Cardiac septum (tissue), 1 donor: ENCODE measurements at places on chromosomes 5 and 9. TPM values are rescaled to one million over a fixed set of nuclear protein-coding genes. Genes with fewer than 3 reads are reported as not detected.

DNA sequence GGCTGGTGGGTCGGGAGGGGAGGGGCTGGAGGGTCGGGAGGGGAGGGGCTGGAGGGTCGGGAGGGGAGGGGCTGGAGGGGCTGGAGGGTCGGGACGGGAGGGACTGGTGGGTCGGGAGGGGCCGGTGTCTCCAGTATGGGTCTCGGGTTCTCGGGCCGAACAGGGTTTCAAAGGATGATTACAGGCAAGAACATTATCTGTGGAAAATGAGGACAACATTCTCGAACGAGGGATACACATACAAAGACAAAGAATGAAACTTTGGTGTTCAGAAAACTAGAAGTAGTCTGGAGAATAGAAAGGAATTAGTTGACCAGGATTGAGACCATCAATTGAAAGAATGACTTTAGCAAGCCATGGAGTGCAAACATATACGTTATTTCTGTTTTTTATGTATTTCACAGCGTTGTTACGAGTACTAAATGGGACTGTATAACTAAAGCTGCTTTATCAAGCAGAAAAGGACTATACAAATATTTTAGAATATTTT lies 360 bp upstream of the ZCCHC10 start:
- DNase-seq = no peak

PRLR gene
- 0.30 TPM for total RNA-seq

DNA sequence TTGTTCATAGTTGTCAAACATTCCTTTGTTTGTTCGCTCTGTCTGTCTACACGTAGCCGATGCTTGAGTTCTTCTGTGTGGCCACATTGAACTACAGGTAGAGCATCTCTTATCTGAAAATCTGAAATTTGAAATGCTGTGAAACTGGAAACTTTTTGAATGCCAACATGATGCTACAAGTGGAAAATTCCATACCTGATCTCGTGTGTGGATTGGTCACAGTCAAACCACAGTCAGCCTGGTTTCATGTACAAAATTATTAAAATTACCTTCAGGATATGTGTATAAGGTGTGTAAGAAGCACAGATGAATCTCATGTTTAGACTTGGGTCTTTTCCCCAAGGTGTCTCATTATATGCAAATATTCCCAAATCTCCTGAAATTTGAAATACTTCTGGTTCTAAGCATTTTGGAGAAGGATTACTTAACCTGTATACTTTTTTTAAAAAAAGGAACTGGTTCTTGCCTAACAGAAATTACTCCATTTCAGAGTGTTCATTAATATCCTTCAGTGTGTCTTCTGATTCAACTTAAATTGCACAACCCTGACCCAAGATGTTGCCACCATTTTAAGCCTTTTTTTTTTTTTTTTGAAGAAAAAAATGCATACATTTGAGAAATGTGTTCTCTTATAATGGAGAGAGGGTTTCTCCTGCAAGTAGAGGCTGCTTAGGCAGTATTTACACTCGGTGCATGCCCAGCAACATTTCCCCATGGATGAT lies 254.3 kb downstream of the MAST4 start:
- DNase-seq = no peak

GRCh38 chr9:135440620-135441019 lies 39.0 kb upstream of the PPP1R26 start:
- no peak for DNase-seq

- DNase-seq = no peak
These were observed 185.6 kb upstream of the POU5F2 start for GRCh38 chr5:93926831-93927620.

HTR4 gene
- 0.70 TPM for total RNA-seq

- DNase-seq = no peak
These were observed 2.8 kb downstream of the CSNK1G3 start for GRCh38 chr5:123514615-123515355.

GRCh38 chr5:122165559-122166078 lies 36.3 kb downstream of the ZNF474 start:
- no peak for DNase-seq

DNA sequence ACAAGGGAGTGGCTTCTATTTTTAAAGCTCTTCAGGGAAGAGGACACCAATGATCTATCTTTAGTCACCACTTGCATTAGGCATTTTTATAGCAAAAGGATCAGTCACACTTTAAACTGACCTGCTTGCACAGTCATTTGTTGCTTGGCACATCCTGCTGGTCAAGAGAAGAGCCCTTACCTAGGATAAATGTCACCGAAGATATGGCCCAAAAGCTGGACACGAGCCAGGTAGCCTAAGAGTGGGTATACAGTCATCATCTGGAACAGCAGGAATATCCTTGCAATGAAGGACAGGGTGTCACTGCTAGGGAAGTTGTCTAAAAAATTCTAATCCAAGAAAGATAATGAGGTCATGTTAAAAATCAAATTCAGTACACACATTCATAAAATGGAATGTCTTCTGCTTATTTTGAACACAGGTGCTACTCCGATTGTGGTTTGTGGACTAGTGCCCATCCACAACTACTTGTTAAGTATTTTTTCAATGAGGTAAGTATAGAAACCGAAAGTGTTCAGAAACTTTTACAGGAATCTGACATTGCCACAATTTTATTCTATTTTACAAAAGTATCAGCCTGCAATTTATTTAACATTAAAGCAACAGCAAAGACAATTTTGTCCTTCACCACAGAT lies 78.4 kb downstream of the SLC38A9 start:
- no peak for DNase-seq

DNA sequence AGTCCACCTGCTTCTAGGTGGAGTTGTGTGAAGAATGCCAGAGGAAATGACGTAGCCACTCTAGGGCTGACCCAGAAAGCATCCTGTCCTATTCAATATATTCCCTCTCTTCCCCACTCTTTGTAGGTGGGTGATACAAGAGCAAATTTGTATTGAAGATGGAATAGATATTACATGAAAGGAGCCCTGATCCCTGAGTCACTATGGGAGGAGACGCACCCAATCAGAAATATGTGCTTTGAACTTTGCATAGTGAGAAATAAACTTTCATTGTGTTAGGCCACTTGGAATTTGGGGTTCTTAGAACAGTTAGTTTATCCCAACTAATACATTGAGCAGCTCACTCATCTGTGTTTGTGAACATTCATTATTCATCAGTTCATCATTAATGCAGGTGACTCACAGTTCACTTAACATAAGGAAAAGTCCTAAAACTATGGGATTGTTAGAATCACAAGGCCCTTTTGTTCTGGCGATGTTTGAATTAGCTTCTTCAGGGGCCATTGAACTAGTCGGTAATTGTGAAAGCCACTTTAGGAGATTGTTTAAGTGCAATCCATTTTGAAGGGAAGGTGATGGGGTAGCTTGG lies 26.9 kb upstream of the NTRK2 start:
- no peak for DNase-seq

GRCh38 chr5:35061211-35061770 lies 13.5 kb upstream of the AGXT2 start:
- DNase-seq = no peak

DNA sequence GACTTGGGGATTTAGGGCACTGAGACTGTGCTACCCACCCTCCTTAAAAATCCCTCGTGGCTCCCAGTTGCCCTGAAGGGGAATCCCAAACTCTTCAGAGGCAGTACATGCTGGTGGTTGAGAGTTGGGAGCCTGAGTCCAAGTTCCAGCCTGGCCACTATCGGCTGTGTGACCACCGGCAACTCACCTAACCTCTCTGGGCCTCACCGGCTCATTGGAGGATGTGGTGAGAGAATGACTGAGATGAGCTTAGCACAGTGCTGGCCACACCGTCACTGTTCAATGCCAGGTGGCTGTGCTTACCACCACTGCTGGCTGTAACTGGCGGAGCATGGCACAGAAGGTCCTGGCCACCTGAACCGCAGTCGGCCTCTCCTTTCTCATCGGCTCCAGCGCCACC lies 200.2 kb downstream of the C9orf50 start:
- DNase-seq = no peak

GRCh38 chr5:113123618-113124017 lies 147.0 kb downstream of the DCP2 start:
- DNase-seq = no peak

GRCh38 chr9:105968811-105969466 lies 274.6 kb downstream of the TMEM38B start:
- DNase-seq = no peak

GRCh38 chr5:32712481-32713360 lies 1.6 kb downstream of the NPR3 start:
- DNase-seq = no peak

GRCh38 chr5:66666778-66667177 lies 70.6 kb downstream of the MAST4 start:
- DNase-seq = no peak

GRCh38 chr9:76677481-76678055 lies 86.7 kb upstream of the PCA3 start:
- DNase-seq = no peak

- DNase-seq = no peak
These were observed 70.6 kb upstream of the ZNF622 start for GRCh38 chr5:16536246-16536645.

GRCh38 chr5:66848749-66849641 lies 252.8 kb downstream of the MAST4 start:
- no peak for DNase-seq

GRCh38 chr5:175468892-175469291 lies 9.5 kb upstream of the SFXN1 start:
- DNase-seq = no peak

- no peak for DNase-seq
These were observed 124.7 kb downstream of the ALDH1A1 start for GRCh38 chr9:72827950-72828731.

GRCh38 chr5:111143910-111144309 lies 51.8 kb downstream of the WDR36 start:
- no peak for DNase-seq

DNA sequence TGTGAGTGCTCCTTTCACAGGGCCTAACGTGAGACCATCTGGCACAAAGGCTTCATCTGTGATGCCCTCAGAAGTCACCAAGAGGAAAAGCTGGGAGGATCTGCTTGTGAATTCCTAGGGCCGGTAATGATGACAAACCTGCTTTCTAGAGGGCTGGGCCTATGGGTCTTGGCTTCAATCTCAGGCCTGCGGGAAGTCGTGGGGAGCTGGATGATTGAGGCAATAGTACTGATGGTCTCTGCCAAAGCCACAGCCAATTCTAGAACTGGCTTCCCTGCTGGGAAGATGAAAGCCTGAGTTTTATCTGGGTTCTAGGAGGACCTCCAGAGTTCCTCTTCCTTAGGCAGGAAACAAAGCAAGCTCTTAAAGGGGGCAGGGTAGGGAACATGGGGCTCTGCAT lies 102.7 kb downstream of the TMEM215 start:
- DNase-seq = no peak

GRCh38 chr5:153569036-153569435 lies 78.6 kb downstream of the GRIA1 start:
- DNase-seq = no peak

DNA sequence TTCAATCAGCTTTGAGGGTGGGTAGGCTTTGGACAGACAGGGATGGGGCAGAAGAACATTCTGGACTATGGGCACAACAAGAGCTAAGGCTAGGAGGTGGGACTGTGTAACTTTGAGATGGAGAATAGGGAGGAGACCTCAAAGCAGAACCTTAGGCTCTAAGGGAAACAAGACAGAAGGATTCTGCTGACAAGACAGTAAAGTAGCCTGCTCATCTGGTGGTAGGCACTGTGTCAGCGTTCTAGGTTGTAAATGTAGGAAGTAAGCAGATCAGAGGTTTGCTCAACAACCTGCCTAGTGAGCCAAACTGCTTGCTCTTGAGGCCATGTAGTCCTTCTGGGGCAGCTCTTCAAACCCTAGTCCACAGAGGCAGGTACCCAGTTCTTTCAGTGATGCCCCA lies 15.0 kb upstream of the IL12B start:
- DNase-seq = no peak

DNA sequence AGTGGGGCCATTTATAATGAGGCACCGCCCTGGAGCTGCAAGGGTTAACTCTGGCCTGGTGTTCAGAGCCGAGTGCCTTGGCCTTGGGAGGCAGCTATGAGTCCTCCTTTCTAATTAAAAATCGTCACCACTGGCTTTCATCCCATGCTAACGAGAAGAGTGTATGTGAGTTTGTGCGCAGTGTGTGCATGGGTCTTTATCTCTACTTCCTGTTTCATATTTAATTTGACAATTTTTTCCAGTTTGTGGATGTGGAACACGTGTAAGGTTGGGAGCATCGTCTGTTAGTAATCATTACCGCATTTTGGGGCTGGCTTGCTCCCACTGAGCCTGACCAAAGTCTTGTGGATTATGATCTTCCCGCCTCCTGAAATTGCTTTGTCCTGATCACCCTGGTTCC lies 76.4 kb downstream of the NDFIP1 start:
- DNase-seq = no peak

- no peak for DNase-seq
These were observed 135.5 kb downstream of the CCDC192 start for GRCh38 chr5:127838661-127839060.

SPINK7 gene
- not detected for total RNA-seq

INSL6 gene
- not detected for total RNA-seq

GRCh38 chr5:135437796-135438560 lies 9.2 kb downstream of the DCANP1 start:
- DNase-seq = no peak

PCDHA12 gene
- 0.05 TPM for total RNA-seq

SPRY4 gene
- total RNA-seq = 20.6 TPM

DNA sequence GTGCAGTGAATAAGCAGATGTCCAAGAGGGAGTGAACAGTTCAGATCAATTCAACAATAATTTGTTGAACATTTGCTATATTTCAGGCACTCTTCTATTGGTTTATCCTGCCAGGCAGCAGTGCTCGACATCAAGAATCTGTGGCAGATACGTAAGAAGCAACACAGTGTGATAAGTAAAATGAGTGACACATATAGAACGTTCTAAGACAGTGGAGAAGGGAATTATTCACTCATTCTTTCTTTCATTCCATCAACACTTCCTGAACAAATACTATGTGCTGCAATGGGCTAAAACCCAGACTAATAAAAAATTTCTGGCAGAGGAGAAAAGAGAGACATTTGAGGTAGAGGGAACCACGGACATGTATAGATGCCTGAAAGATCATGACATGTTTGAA lies 89.9 kb upstream of the GLIS3 start:
- no peak for DNase-seq

- DNase-seq = no peak
These were observed 92.0 kb downstream of the AMBP start for GRCh38 chr9:113985968-113986585.

DNA sequence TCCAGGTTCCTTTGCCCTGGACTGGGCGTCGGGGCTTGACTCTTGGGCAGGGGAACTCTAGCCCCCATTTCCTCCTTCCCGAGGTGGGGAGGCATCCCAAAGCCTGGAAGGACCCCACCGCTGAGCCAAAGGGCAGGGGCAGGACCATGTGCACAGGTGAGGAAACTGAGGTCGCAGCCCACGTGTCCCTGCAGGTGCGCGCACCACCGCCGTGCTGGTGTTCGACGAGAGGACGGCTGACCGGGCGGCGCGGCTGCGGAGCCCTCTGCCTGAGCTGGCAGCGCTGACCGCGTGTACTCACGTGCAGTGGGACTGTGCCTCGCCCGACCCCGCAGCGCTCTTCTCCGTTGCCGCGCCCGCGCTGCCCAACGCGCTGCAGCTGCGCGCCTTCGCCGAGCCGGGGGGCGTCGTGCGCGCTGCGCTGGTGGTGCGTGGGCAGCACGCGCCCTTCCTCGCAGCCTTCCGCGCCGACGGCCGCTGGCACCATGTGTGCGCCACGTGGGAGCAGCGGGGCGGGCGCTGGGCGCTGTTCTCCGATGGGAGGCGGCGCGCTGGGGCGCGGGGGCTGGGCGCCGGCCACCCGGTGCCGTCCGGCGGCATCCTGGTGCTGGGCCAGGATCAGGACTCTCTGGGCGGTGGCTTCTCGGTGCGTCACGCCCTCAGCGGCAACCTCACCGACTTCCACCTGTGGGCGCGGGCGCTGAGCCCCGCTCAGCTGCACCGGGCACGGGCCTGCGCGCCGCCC lies 2.8 kb downstream of the ADGRD2 start:
- peak; percentile 56 for DNase-seq
